Neural crest cell (in vitro differentiated cells): ENCODE measurements at places on chromosomes 3 and 15. TPM values are rescaled to one million over a fixed set of nuclear protein-coding genes. Genes with fewer than 3 reads are reported as not detected.

DNA sequence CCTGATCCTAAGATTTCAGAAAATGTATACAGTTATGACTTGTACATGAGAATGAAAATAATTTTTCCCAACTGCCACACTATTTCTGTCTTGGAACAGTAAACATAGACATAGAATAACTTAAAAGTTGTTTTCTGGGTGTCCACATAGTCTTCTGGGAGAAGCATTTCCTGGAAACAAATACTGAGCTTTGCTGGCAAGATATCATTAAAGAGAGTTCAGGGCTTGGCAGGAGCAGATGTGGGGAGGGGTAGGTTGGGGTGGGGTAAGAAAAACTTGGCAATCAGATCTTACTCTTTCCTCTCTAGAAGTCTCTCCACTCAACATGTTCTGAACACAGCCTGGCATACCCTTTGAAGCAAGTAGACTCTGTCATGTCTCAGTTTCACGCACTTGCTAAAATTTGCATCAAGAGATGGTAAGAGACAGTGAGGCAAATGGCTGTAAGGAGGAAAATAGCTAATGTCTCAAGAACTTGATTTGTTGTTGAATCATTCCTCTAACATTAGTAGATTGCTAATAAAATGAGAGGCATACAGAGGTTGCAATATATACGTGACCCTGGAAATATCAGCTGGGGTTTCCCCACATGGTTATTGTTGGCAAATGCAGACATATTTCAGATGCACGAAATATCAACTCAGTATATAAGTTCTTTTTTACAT, 27.3 kb upstream of the ABI3BP start:
- peaks cover 6% of the 10 kb centered on the region for H3K4me1 ChIP-seq
- H3K27ac ChIP-seq = no peak overlapping the region
- no peak overlapping the region for H3K4me3 ChIP-seq
- peaks cover 5% of the 10 kb centered on the region for H3K36me3 ChIP-seq
- no peaks in the 10 kb centered on the region for H3K27me3 ChIP-seq

DNA sequence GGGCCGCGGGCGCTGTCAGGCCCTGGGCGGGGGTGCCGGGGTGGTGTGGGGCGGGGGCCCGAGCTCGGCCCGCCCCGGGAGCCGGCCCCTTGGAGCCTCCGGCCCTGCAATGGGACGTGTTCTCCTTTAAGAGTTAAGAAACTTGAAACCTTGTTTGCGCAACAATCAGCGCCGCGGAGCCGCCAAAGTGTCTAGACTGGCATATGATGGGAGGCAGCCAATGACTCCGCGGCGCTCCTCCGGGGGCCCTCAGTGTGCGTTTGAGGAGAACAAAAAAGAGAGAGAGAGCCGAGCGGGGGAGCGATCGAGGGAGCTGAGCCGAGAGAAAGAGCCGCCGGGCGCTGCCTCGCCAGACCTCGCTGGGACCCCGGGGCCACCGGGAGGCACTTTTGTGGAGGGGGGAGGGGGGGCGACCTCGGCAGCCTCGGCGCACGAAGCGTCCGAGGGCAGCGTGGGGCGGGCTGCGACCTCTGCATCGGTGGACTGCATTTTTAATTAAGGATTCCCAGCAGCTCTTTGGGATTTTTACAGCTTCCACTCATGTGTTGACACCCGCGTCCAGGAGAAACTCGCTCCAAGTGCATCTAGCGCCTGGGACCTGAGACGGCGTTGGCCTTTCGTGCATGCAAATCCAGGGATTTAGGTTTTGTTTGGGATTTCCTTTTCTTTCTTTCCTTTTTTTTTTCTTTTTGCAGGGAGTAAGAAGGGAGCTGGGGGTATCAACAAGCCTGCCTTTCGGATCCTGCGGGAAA, at the start of gene SMAD6:
Gene SMAD6 (plus strand): TSS at position 202 of the 752 bp plus-strand sequence. CDS start 1,023 bp downstream, outside the sequence.
- H3K27ac ChIP-seq = peak within 1 kb of the TSS; percentile 35
- DNase-seq = peak; percentile 87
- peaks cover 24% of the 10 kb centered on the region for H3K27me3 ChIP-seq
- peaks cover 37% of the 10 kb centered on the region for H3K4me1 ChIP-seq
- H3K4me3 ChIP-seq = peak within 1 kb of the TSS; percentile 99
- no peaks in the 10 kb centered on the region for H3K36me3 ChIP-seq

DNA sequence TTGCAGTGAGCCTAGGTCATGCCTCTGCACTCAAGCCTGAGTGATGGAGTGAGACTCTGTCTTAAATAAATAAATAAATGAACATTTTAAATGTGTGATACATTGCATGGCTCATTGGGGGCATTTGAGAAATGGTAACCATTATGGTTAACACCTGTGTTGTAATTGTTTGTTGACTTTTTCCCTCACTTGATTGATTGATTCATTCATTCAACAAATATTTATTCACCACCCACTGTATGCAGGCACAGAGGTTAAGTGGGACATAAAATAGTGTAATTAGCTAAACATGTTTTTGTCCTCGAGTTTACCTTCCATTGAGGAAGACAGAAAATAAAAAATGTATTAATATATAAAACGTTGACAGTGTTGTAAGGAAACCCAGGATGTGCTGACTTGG, 127.1 kb upstream of the ANKRD28 start:
- no peak for DNase-seq
- no peak overlapping the region for H3K27ac ChIP-seq
- peaks cover 6% of the 10 kb centered on the region for H3K4me1 ChIP-seq
- no peak overlapping the region for H3K4me3 ChIP-seq

DNA sequence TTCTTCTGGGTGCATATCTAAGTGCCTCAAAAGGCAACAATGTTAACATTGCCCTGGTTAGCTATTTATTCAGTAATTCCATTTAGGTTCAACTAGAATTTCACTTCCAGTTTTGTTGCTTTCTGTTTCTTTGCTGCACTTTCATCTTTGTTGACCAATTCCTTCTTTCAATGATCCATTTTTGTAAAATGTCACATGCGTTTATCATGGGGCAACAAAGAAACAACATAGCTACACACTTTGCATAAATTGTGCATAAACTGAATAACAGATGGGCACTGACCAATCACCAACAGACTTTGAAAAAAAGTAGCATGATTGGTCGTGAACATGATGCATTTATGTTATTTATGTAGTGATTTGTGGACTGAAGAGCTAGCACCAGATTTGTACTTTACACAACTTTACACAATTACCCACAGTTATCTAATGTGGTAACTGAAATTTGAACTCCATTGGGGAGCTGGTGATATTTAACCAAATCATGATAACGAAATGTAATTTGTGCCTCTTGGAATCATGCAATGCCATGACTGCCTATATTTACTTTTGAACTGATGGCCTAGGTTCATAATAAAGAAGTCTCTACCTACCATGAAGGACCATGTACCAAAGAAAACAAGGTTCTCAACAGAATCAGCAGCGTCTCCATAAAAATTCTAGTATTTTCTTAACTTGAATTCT, 7.1 kb upstream of the CPOX start:
- DNase-seq = no peak
- H3K36me3 ChIP-seq = no peaks in the 10 kb centered on the region
- H3K27ac ChIP-seq = no peak overlapping the region
- no peaks in the 10 kb centered on the region for H3K4me1 ChIP-seq

DNA sequence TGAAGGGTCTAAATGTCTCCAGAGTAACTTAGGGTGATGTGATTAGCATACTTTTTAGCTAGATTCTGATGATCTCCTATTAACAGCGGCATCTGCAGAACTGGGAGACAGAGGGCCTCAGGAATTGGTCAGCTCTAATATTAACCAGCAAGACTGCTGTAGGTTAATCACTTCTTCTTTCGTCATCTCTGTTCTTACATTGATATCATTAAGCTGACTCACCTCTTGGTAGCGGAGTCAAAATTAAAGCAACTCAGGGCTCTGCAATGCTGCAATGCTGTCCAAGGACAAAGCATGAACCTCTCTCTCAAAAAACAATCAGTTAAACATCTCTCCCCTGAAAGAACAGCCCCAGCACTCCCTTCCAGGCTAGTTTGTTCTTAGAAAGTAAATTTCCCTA, 57.5 kb upstream of the TRA2B start:
- H3K27ac ChIP-seq = no peak overlapping the region
- DNase-seq = no peak
- H3K4me1 ChIP-seq = no peaks in the 10 kb centered on the region

DNA sequence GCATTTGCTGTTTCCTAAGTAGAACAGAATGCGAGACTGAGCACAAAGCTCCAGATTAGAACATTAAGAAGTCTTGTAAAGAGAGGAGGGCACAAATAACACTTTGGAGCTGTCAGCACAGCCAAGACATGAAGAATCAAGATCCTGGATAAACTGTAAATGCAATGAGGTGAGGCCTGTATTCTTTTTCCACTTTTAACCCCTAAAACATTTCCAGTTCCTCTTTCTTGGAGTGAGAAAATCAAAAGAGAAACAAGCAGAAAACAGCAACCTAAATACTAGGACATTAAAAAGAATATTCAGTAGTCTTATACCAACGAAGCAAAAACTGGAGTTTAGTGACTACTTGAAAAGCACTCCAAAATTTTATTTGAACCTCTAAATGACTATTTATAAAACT, 204.3 kb downstream of the ZBTB20 start:
- H3K27ac ChIP-seq = no peak overlapping the region
- H3K4me3 ChIP-seq = no peak overlapping the region
- H3K27me3 ChIP-seq = no peaks in the 10 kb centered on the region
- DNase-seq = no peak

GRCh38 chr3:110783541-110783940, 288.1 kb upstream of the NECTIN3 start:
- no peak for DNase-seq
- peaks cover 24% of the 10 kb centered on the region for H3K36me3 ChIP-seq
- no peaks in the 10 kb centered on the region for H3K27me3 ChIP-seq

DNA sequence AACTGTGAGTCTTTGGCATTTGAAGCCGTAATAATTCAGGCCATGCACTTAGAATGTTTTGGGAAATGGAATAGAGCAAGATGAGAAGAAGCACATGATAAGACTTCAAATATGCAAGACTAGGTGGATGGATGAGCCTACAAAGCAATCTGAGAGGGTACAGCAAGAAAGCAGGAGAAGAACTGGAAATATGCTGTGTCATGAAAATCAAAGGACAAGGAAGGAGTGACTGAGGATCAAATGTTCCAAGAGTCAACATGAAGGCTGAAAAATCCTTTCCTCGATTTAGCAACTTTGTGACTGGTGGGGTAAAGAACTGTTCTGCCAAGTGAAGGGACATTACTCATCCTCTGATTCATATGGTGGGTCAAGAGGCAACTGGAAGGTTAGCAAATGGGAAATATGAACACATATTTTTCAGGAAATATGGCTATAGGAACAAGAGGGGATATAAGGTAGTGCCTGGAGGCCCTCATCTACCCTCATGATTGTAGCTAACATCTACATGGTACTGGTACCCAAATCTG, 803.7 kb upstream of the ARRDC4 start:
- DNase-seq = no peak
- H3K27me3 ChIP-seq = peaks cover 7% of the 10 kb centered on the region
- H3K4me1 ChIP-seq = no peaks in the 10 kb centered on the region
- no peaks in the 10 kb centered on the region for H3K36me3 ChIP-seq

GRCh38 chr3:162112719-162113118, 616.1 kb downstream of the OTOL1 start:
- DNase-seq = no peak
- no peaks in the 10 kb centered on the region for H3K27me3 ChIP-seq
- H3K4me3 ChIP-seq = no peak overlapping the region
- no peak overlapping the region for H3K27ac ChIP-seq
- H3K4me1 ChIP-seq = peaks cover 10% of the 10 kb centered on the region

DNA sequence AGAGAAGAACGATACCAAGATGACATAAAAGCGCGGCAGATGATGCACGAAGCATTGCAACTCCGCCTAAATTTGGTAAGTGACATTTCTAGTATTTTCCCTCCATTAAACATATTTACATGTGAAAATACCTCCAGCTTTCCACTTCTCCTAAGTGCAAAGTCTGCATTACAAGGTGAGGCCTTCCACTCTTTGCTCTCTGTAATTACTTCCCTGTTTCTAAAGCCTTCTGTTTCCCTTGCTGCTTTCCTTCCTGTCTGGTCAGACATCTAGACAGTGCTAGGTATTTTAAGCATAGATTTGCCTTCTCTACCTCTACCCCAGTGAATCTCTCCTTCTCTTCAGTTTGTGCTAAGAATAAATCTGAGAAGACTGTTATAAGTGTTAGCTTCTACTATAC, 1.9 kb downstream of the P2RY12 start:
- no peak overlapping the region for H3K4me3 ChIP-seq
- peaks cover 2% of the 10 kb centered on the region for H3K36me3 ChIP-seq
- H3K27ac ChIP-seq = no peak overlapping the region
- H3K27me3 ChIP-seq = no peaks in the 10 kb centered on the region
- H3K4me1 ChIP-seq = peaks cover 16% of the 10 kb centered on the region
- no peak for DNase-seq

DNA sequence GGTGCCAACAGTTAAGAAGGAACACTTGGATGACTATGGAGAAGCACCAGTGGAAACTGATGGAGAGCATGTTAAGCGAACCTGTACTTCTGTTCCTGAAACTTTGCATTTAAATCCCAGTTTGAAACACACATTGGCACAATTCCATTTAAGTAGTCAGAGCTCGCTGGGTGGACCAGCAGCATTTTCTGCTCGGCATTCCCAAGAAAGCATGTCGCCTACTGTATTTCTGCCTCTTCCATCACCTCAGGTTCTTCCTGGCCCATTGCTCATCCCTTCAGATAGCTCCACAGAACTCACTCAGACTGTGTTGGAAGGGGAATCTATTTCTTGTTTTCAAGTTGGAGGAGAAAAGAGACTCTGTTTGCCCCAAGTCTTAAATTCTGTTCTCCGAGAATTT, 3.0 kb downstream of the SKIL start:
- peak overlapping the region; percentile 55 for H3K4me3 ChIP-seq
- H3K27ac ChIP-seq = no peak overlapping the region
- no peak for DNase-seq
- H3K36me3 ChIP-seq = peaks cover 8% of the 10 kb centered on the region
- peaks cover 5% of the 10 kb centered on the region for H3K27me3 ChIP-seq

GRCh38 chr3:55826097-55826496, 339.0 kb upstream of the WNT5A start:
- H3K27me3 ChIP-seq = no peaks in the 10 kb centered on the region
- H3K27ac ChIP-seq = no peak overlapping the region
- DNase-seq = no peak
- peaks cover 24% of the 10 kb centered on the region for H3K4me1 ChIP-seq
- peaks cover 13% of the 10 kb centered on the region for H3K36me3 ChIP-seq

Gene TMEM108
- total RNA-seq = 5.3 and 5.8 TPM in 2 replicates

Gene RAB27A
- total RNA-seq = 5.9 and 6.5 TPM in 2 replicates

Gene TMEM212
- not detected in 2 replicates for total RNA-seq

Gene CAPN3
- 2.2 and 2.7 TPM in 2 replicates for total RNA-seq

Gene RRP9
- total RNA-seq = 37.9 and 40.1 TPM in 2 replicates

Gene PTPN9
- total RNA-seq = 41.1 and 42.0 TPM in 2 replicates

Gene CLRN1
- total RNA-seq = not detected in 2 replicates

Gene PLSCR2
- not detected in 2 replicates for total RNA-seq

Gene INKA1
- total RNA-seq = 15.5 and 17.3 TPM in 2 replicates

Gene EPHA3
- total RNA-seq = 22.1 and 24.6 TPM in 2 replicates

Gene GNAT1
- total RNA-seq = not detected in 2 replicates

Gene GOLGA6L6
- total RNA-seq = not detected in 2 replicates

Gene CDCP1
- total RNA-seq = not detected in 2 replicates

Gene CRYGS
- total RNA-seq = 4.3 and 4.7 TPM in 2 replicates

Gene RTP3
- total RNA-seq = not detected in 2 replicates
